NCI-H2029 treated with DMSO at 0.1 percent for 48 hours (cell line): ENCODE measurements at places on chromosomes 3 and 15.

GRCh38 chr15:101065570-101066221, 146.5 kb downstream of the LRRK1 start:
- no peak for DNase-seq

DNA sequence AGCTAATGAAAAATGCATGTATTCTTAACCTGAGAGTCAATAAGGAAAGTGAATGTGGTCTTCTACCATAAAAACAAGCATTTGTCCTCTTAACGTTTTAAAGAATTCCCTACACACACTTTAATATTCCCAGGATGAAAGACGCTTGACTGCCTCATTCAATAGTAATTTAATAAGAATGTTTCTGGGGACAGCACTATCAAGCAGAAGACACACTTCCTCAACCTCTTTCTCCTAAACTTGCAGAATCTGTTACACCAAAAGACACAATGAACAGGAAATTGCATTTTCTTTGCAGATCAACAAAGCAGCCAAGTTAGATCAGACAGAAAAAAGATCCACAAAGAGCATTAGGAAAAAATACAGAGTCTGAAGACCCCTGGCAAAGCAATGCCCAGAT, 97.7 kb downstream of the PLCH1 start:
- DNase-seq: no peak

DNA sequence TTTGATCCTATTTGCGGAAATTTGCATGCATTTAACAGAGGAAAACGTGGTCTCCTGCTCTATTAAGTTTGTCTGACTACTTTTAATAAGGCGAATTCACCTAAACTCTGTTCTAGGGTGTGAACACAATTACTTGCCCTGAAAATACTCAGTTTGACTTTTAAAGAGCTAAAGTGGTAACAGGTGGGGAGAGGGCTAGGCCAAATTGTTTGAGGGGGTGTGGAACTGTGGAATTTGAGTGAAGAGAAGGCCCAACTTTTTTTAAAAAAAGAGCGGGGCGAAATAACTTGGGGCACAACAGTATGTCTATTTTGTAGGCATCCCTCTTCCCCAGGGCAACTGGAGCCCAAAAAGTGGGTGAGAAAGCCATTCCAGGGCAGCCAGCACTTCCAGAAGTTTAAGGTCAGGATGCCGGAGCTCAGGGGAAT, 580 bp upstream of the FXR1 start:
- no peak for DNase-seq

GRCh38 chr15:75452364-75452864, 924 bp upstream of the SIN3A start:
- DNase-seq: peak; percentile 31

- no peak for DNase-seq
These were observed 24.8 kb downstream of the CACNA1D start for GRCh38 chr3:53519065-53519709.

GRCh38 chr3:52128118-52128683, 26.0 kb downstream of the POC1A start:
- DNase-seq: no peak

DNA sequence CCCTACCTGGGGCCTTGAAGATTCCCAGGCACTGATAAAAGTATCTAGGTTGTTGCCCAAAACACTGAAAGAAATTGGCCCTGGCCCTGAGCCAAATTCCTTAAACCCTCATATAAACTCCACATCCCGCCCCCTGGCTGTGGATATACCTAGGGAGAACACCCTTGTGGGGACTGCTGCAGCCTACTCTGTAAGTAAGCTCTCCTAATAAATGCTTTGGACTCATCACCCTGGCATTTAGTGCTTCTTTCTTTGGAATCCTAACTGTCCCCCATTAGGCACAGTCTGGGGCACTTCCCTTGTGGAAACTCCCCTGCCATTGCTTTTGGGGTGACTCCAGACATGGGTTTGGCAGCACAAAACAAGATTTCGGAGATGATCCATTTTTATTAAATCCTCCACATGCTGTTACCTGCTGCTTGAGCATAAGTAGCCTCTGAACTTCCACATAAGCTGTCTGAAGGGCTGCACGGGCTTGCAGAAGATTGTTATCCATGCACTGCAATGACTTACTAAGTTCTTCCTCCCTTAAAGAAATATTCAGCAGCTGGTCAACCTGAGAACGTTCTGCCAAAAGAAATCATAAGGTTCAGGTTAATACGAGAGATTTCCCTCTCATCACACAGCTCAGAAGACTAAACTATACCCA, 46.4 kb downstream of the ZNF106 start:
- no peak for DNase-seq

- DNase-seq: no peak
These were observed 7.5 kb downstream of the ISLR start for GRCh38 chr15:74180881-74181602.

GRCh38 chr3:37417297-37418082, 243.1 kb upstream of the LRRFIP2 start:
- DNase-seq: no peak

DNA sequence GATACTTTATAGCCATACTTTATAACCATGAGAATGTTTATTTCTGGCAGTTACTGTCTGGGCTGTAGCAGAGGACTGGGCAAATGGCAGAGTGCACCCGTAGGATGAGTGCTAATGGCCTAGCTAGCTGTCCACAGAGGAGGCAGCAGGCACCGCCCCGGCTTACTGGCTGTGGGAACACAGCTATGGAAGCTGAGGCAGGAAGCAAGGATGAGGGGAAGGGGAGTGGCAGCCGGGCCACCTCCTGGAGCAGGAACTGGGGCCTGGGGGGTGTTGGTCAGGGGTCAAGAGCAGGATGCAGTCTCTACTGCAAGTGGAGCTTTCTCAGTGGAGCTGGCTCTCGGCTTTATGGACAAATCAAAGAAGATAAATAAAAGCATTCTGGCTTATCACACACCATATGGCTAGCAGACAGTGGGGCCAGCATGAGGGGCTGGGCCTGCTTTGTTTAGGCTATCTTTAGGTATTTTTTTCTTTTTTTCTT, 316.8 kb upstream of the CTDSPL start:
- no peak for DNase-seq

DNA sequence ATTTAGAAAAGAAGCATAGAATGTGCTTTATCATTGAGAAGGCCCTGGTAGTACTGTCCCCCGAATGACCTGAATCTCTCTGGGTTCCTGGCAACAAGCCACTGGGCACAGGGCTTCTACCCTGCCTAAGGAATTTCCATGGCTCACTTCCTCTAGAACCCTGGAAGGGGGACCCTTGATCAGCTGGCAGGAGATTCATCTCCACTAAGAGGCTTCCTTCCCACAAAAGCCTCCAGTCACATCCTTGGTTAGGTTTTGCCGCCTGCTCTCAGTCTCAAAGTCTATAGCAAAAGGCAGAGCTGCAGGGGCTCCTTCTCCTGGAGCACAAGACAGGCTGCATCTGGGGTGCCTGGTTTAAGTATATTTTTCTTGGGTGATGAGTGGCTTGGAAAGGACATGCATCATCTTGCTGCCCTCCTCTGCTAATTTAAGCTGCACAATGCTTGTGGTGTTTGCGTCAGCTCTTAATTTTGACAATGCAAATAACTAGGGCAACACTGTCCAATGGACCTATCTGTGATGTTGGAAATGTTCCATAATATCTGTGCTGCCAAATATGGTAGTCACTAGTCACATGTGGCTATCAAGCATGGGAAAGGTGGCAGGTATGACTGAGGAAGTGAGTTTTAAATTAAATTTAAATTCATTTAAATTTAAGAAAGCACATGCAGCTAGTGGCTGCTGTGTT, 33.4 kb upstream of the RARRES1 start:
- DNase-seq: no peak

DNA sequence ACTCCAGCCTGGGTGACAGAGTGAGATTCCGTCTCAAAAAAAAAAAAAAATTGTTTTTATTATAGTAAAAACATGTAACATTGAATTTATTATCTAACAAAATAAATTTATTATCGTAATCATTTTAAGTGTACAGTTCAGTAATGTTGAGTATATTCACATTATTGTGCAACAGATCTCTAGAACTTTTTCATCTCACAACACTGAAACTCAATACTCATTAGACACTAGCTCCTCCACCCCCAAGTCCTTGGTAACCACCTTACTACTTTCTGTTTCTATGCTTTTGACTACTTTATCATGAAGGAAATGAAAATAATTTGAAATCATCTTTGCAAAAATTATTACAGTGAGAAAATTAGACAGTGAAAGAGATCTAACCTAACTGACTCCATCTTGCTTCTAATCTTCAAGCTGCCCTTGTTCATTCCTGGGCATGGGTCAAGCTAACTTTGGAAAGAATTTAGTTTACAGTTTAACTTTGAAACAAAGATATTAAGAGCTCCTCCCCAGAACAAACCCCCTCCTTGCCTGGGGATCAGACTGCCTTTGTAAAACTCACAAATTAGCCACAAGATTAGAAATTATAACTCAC, 15.0 kb upstream of the FYCO1 start:
- no peak for DNase-seq

DNA sequence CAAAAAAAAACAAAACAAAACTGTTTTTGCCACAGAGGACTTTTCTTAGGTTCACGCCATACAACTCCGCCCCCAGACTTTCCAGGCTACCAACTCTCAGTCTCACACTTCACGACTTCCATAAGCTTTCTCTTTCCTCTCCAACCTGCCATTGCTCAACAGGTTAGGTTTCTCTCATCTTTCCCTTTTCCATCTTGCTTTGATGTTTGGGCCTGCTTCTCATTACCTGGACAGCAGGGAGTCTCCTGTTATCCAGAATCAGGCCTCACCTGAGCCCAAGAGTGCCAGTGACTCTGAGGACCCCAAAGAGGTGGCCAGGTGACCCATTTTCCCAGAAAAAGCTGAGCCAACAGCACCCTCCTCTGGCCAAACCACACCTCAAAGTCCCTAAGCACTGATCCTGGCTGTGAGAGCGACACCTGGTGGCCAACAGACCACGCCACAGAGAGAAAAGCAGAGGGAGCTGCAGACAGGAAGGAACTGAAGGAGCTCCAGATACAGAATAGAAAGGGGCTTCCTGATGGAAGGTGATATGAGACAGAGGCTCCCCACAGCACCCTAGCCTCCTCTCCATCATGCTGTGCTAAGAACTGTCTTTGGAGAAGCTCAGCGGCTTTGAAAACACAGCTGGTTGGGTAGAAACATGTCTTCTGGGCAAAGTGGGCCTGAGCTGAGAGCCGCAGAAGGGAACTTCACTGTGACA, 4.0 kb downstream of the CCDC51 start:
- DNase-seq: peak; percentile 33

- DNase-seq: no peak
These were observed 27.9 kb downstream of the ZNF710 start for GRCh38 chr15:90029024-90029423.
